M059J (cell line): ENCODE measurements at places on chromosomes 1 and 21.

DNA sequence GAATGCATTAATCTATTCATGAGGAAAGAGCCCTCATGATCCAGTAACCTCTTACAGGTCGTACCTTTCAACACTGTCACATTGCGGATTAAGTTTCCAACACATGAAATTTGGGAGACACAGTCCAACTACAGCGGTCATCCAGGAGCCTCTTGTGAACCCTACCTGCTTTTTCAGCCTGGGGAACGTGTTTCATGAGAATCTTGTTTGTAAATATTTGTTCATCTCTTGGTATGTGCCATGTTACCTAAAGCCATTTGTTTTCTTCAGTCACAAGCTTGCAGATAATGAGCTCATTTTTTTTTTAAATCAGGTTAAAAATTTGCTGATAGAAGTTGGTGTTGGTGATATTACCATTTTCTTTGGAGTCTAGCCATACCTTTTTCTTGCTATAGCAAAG lies 37.2 kb upstream of the PDC start:
- DNase-seq: no peak

DNA sequence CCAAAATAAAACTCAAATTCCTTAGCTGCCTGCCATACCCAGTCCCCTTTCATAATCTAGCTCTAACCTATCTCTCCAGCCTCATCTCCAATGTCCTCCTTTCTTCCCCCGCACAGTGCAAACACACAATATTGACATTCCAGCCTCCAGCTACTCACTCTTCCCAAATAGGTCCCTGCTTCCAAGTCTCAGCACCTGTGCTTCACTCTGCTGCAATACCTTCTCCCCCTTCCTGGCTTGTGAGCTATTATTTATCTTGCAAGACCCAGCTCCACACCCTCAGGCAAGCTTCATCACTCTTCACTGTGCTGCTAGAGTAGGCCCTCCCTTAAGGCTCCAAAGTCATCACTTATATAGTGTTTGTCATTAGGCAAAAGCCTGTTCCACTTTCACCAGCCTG lies 9.7 kb downstream of the PLPP3 start:
- DNase-seq: peak; percentile 16

DNA sequence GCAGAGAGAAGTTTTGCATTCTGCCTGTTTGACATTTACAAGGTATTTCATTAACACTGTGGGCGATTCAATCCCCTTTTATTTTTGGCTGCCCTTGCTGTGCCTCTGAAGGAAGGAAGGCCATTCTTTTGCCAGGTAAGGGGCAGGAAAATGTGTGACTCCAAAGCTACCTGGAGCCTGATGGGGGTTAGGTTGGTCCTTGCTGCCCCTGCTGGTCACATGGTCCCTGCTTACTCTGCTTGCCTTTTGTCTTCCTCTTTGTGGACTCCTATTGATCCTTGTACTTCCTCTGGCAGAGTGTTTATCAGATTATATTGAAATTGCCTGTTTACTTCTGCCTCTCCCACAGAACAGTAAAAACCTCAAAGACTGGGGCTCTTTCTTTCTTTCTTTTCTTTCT lies 65.7 kb downstream of the ST6GALNAC3 start:
- no peak for DNase-seq

GRCh38 chr1:209651138-209651587 lies 1.1 kb downstream of the LAMB3 start:
- peak; percentile 97 for DNase-seq

DNA sequence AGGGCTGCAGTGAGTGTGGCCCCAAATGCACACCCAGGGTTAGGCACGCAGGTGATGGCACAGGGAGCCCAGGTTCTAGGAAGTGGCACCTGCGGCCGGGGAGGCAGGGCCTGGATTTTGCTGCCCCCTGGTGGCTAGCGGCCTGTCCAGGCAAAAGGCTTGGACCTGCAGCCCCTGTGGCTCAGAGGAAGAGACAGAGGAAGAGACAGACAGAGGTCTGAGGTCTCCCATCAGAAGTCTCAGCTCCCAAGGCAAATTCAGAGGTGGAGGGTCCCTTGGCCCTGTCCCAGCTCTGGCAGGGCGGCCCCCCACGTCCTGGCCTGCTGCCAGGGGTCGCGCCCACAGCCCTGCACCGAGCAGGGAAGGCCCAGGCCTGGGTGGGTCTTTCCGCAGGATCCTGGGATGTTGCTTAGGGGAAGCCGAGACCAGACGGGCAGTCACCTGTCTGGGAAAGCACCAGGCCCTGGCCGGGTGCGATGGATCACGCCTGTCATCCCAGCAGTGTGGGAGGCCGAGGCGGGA lies 8.0 kb upstream of the TNFRSF14 start:
- peak; percentile 70 for DNase-seq

GRCh38 chr1:30947212-30947611 lies 38.7 kb upstream of the SDC3 start:
- DNase-seq: no peak

- DNase-seq: peak; percentile 78
Observed at GRCh38 chr1:31523012-31523411, 53.3 kb upstream of the TINAGL1 start.

DNA sequence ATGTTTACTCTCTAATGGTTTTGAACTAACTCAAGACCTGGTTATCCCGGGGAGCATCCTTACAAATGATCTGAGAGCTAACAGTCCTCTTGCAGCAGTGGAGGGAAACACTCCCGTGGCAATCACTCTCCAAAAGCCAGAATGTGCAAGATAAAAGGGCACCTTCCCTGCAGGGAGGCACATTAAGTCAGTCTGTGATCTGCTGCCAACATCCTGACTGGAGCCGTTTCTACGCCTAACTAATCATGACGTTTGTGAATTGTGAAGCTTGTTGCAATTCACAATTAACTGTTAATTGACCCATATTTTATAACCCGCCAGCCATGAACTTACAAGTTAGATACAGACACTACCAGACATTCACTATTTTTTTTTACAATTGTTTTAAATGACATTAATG lies 52.1 kb upstream of the LGALS8 start:
- DNase-seq: no peak

GRCh38 chr1:45843474-45843905 lies 40.1 kb downstream of the MAST2 start:
- DNase-seq: peak; percentile 29

DNA sequence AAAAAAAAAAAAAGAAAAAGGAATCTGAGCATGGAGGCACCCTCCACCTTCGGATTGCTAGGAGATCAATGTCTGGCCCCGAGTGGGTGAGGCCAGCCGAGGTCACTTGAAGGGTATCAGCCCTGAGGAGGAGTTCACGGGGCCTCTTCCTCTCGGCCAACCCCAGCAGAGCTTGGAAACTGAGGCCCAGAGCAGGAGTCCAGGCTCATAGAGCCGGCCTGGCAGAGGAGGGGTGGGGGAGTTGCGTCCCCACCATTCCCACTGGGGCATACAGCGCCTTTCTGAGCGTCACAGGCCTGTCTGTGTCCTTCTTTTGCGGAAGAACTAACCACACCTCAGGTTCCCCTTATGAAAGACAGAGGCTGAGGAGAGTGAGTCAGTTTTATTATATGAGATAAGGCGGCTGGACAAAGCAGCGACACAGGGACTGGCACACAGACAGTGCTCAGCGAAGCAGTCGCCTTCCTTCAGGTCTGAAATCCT lies 17.1 kb upstream of the EPHA2 start:
- peak; percentile 94 for DNase-seq

DNA sequence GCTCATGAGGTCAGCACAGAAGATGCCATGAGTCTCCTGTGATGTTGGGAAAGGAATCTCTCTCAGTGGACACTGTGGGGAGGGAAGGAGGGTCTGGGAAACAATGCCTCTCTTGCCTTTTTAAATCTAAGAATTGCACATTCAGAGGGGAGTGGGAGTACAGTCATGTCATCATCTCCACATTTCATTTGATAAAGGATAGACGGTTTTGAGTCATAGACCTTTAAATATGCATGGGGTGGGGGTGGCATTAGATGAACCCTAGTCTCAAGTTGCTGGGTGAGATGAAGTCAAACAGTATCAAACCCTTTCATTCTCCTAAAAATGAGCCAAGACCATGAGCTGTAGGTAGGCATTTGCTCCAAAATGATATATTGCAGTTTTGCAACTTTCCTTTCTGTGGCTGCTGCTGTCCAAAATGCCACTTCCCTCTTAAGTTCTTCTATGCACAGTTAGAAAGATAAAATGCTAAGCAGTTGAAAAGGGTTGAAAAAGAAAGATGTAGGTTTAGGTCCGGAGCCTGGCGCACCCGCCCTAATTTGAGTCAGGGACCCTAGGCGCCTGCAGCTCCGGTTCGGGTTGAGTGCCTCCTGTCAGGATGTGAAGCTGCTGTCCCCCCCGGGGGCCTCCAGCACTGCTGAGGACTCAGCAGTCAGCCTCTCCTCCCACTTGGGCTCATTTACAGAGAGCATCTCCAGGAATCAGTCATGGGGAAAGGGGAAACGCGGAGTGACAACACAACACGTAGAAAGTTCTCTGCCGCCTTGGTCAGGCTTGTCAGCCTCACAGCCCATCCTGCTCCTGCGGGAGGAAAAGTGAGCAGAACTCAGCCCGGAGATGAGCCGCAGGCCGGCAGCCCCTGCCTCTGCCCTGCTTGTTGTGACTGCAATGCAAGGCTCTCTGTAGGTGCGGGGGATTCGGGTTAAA lies 479.3 kb upstream of the RUNX1 start:
- peak; percentile 39 for DNase-seq

- no peak for DNase-seq
Observed at GRCh38 chr1:183583466-183583865, 6.8 kb downstream of the NCF2 start.

DNA sequence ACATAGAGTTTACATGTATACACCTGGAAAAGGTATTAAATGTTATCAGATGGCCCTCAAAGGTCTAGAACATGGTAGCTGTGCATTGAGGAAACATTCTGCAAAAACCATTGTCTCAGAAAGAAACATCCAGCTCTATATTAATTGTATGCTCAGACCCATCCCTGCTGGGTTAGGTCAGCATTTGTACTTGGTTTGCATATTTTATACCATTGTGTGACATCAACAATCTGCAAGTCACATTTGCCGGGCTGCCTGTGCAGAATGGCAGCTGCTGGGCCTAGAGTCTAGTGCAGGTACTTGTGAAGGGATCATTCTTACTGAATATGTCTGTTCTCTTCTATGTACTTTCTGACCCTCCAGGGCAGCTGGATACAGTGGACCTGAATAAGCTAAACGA lies 43.9 kb upstream of the LAMC2 start:
- DNase-seq: no peak

DNA sequence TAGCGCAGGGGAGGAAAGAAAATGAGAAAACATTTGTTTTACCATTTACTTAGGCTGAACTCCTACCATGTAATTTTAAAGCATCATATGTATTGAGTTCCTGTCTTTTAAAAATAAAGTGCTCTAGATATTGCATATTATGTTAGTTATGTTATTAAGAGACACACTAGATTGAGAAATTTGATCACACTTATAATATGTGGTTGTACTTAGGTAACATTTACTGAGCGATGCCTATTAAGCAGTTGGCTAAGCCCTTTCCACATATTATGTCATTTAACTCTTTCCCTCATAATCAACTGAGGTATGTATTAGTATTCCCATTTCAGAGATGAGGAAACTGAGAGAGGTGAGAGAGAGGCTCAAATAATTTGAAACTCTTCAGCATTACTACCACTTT lies 4.5 kb upstream of the LRRC8D start:
- no peak for DNase-seq

DNA sequence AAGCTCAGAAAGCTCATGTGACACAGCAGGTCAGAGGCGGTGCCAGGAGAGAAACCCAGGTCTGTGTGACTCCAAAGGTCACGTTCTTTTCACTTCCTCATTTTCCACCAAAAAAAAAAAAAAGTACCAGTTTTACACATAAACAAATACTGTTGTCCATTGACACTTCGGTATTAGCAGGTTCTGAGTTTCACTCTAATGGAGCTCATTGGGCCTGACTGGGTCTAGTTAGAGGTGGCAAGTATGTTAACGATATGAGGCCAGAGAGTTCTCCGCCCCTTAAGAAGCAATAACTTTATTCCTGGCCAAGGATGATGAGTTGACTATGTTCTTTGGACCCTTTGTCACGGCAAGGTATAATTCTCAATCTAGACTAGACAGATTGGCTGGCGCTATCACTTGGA lies 30.0 kb upstream of the SDE2 start:
- DNase-seq: no peak

DNA sequence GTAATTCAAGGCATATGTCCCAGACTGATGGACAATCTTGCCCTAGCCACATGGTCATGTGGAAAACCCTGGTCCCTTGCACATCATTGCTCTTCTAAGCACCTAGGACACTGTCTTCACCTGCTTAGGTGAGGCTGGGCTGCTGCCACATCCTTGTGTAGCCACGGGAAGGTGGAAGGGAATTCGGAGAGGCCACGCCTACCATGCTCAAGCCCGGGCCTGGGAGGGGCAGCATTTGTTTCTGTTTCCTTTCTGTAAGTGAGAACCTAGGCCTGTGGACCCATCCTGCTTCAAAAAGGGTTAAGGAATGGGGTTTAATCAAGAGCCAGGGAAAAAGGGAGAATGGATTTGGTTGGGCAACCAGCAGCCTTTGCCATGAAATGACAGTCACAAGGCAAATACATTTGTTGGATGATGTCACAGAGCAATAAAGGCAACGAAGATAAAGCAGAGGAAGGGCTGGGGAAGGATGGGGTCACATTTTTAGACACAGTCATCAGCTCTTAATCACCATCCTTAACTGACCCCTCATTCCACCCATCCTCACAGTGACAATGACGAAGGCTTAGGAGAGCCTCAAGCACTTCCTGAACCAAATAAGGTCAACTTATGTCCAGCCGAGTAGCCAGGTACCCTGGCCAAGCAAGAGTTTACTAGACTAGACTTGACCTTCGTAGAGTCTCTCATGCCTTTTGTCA lies 10.1 kb upstream of the LRRC38 start:
- peak; percentile 85 for DNase-seq

DNA sequence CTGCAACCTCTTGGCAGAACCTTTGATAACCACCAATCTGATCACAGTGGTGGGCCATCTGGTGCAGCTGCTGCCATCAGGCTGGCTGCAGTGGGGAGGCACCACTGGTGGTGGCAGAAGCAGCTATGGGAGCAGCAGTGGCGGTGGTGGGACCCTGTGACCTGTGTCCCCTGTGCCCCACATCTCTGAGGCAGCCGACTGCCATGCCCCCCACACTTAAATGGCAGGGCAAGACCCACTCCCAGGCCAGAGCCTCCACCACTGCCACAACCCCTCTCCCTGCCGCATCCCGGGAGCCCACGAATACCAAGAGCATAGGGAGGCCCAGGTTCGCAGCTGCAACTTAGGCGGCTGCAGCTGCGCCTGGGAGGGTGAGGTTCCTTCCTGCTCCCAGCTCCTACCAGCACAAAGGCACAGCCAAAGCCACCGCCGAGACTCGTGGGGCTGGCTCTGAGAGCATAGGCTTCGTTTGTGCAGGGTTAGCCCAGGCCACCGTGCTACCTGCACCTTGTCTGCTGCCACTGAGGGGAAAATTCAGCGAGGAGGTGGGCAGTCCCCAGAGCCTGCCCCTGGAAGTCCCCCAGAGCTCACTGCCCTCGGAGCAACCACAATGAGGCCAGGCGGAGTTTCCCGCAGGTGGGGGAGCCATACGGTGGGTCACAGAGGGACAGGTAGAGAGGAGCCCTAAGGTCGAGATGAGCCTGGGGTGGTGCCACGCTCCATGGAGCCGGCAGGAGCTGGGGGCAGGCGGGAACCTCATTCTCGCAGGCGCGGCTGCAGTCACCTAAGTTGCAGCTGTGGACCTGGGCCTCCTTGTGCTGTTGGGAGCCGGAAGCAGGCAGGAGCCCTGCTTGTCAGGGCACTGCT lies 518.7 kb downstream of the RWDD3 start:
- no peak for DNase-seq

GRCh38 chr1:97200595-97200994 lies 479.0 kb downstream of the PTBP2 start:
- DNase-seq: no peak
